ENCODE measurements at places on chromosomes 5 and 9.

- no peak for DNase-seq
Measured at GRCh38 chr9:127977009-127977883, 3.5 kb downstream of the EEIG1 start.

- no peak for DNase-seq
Measured at GRCh38 chr5:163248871-163249270, 188.5 kb upstream of the CCNG1 start.

GRCh38 chr5:141077826-141078225, 16.6 kb upstream of the PCDHB2 start:
- no peak for DNase-seq

DNA sequence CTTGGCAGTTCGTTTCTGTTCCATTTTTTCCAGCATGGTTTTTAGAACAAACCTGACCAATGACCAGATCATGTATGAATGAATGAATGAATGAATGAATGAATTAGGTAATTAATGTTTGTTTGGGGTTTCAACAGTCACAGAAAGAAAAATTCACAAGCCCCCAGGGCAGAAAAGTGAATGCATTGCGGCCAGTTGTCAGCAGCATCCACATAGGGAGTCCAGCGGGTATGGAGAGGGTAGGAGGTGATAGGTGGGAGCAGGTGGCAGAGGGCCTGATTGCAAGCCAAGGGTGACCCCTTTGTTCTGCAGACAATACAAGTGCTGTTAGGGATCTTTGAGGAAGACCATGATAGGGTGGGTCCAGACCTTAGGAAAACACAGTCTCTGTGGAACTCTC, 49.7 kb upstream of the SAP30L start:
- DNase-seq: no peak

DNA sequence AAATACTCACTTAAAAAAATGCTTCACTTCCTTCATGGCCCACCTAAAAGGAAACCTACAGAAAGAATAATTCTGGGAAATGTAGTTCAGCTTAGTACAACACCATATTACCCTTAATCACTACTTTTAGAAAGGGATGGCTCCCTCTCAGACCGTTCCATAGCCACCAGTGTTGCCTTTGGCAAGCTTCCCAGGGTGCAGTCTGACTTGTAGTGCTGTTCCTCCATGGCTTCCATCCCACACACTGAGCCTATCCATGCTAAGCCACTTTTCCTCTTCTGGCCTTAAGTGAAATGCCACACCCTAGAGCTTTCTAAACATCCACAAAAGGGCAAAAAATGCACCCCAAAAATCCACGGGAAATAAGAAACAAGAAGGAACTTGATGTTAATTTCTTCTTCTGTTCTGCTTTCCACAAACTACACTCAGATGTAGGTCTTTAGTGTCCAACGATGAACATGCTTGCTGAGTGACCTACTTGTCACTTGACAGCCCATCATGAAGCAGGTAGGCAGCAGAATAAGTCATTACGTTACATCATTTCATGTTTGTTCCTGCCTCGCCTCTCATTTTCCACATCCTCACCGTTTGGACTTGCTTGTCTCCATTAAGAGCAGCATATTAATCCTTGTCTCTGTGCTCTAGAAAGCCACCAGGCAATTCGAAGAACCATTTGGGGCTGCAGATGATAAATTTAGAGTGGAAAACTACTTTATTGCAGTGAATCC, 391.1 kb upstream of the GRAMD2B start:
- DNase-seq: no peak

GRCh38 chr9:108104991-108105390, 615.4 kb upstream of the KLF4 start:
- DNase-seq: no peak

GRCh38 chr5:127097278-127097677, 24.0 kb upstream of the C5orf63 start:
- DNase-seq: peak; percentile 53

GRCh38 chr5:122493091-122494021, 181.3 kb downstream of the SNCAIP start:
- DNase-seq: no peak

GRCh38 chr5:150293091-150293941, 3.7 kb upstream of the CAMK2A start:
- DNase-seq: no peak

DNA sequence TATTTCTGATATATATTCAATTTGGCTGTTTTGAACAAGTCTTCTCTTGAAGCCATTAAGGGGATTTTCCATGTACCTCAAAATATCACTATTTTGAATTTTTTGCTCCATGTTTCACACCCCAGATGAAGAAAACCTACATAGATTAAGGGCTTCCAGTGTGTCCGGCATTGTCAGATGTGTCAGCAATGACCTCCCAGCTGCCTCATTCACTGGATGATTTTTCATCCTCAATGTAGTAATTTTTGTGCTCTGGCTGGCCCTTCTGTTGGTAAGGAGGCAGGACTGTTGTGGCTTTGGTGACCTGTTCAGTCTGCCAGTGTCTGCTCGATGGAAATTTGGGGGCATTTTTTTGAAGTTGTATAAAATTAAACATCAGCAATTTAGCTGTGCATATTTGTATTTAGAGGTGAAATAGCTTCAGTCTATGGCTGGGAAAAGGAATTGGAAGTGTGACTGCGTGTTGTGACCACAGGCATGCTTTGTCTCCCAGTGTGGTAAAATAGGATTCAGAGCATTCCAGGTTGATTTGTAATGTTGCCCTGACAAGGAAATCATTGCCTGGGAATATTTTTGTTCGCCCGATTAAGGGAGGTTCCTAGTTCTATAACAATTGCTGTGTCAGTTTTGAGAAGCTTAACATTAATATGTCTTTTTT, 312.4 kb downstream of the ARHGEF28 start:
- peak; percentile 62 for DNase-seq

- no peak for DNase-seq
Measured at GRCh38 chr5:91079037-91079436, 304.1 kb downstream of the ARRDC3 start.

DNA sequence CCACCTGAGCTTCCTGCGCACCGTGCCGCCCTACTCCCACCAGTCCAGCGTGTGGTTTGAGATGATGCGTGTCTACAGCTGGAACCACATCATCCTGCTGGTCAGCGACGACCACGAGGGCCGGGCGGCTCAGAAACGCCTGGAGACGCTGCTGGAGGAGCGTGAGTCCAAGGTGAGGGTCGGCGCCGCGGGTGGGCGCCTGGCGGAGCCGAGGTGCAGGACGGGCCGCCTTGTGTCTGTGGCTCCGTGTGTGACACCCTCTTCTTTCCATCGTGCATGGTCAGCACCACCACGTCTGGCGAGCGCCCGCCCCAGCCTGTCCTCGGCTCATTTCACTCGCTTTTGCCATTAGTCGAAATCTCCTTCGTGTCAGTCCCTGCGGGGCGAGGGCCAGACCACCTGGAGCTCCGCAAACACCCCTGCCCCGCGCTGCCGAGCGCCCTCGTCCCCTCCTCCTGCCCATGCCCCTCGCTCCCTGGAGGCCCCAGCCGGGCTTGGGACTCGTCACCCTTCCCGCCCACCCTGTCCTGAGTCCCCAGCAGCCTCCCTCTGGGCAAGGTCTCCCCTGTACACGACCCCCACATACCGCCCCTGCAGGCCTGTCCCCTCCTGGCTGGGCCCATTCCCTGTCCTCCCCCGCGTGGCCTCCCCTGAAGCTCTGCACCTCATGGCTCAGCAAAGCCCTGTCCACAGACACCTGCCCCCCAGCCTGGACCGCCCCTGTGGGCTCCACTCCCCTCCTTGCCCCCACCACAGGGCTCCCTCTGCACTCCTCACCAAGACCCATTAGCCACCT, 7.0 kb downstream of the GRIN1 start:
- DNase-seq: no peak

- DNase-seq: no peak
Measured at GRCh38 chr9:108270561-108270960, 585.2 kb downstream of the ACTL7B start.

- DNase-seq: no peak
Measured at GRCh38 chr9:97753975-97754374, 56.8 kb upstream of the XPA start.

GRCh38 chr5:14685757-14686156, 21.2 kb downstream of the OTULIN start:
- DNase-seq: peak; percentile 70

DNA sequence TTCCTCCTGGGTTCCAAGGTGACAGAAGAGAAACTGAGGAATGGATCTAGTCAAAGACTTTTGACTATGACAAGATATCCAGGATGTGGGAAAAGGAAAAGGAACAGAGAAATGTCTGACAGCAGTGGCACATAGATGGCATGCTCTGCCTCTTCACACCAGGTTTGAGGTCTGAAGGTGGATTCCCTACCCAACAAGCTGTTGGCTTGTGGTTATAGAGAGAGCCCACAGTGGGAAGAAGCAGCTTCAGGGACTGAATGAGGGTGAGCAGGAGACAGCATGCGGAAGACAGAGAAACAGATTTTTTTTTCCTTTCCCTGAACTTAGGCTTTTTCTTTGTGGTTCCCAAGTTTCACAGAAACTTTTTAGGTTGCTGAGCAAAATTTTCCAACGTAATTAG, 20.6 kb downstream of the IFNW1 start:
- no peak for DNase-seq

- DNase-seq: no peak
Measured at GRCh38 chr5:172506921-172507320, 52.6 kb upstream of the SH3PXD2B start.

- no peak for DNase-seq
Measured at GRCh38 chr5:169695919-169696490, 58.9 kb downstream of the DOCK2 start.

- DNase-seq: no peak
Measured at GRCh38 chr9:91221332-91221731, 140.4 kb downstream of the AUH start.

DNA sequence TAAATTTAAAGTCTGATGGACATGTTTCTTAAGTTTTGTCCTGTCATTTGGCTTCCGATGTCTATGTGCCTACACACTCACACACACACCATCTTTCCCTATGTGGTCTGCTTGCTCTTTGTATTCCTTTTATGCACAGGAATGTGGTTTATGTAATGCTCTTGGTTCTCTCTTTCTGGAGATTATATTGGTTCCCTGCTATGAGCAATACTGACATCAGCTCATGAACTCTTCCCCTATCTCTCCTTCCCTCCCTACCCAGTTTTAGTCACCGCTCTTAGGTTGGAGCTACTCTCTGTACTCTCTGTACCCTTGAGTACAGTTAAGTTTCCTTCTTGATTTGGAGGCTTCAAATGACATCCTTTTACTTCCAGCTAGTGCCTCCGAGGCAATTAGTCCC, 77.9 kb upstream of the MVB12B start:
- DNase-seq: no peak

- DNase-seq: no peak
Measured at GRCh38 chr5:16568875-16569580, 47.8 kb downstream of the RETREG1 start.

DNA sequence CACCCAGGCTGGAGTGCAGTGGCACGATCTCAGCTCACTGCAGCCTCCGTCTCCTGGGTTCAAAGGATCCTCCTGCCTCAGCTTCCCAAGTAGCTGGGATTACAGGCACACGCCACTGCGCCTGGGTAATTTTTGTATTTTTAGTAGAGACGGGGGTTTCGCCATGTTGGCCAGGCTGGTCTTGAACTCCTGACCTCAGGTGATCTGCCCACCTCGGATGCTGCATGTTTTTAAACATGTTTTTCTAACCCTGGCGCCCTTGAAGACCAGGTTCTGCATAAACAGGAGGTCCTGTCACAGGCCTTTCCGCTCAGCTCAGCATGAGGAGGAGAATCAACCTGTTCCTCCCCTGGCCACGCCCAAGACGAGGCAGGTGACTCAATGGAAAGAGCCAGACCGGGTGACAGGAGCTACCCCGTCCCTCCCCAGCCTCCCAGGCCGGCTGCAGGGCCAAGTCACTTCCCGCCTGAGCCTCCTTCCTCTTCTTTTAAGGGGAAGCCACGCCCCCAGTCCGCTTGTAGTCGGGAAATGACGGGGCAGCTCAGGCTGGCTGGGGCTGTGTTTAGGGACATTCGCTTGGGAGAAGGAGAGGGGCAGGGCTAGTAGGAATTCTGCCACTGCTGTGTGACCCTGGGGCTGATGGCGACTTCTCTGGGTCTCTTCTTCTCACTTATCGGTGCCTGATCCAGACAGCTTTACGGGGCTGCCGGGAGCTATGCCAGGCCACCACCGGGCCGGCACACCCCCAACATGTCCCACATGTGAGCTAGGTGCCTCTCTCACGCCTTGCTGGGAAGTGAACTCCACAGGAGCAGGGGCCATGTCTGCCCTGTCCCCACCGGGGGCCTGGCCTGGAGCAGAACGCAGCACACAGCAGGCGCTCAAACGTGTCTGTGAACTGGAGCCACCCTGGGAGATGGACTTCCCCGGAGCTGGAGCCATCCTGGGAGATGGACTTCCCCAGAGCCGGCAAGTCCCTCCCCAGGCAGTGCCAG, 6.1 kb downstream of the NOTCH1 start:
- peak; percentile 79 for DNase-seq

DNA sequence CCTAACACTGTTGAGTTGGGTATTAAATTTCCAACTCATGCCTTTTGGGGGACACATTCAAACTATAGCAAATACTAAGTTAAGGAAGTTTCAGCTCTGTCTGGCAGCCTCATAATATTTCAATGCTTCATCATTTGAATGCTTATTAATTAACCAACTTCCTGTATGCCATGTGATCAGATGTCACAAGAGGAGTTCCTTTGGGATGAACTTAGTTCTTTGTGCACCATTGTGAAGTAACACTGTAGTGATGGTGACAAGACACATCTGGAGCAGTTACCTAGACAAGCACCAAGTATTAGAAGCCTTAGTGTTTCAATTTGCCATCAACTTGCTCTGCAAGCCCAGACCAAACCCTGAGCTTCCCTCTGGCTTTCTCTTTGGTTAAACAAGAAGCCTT, 90.7 kb upstream of the IL12B start:
- DNase-seq: no peak

GRCh38 chr5:143572671-143573070, 169.2 kb upstream of the NR3C1 start:
- no peak for DNase-seq

DNA sequence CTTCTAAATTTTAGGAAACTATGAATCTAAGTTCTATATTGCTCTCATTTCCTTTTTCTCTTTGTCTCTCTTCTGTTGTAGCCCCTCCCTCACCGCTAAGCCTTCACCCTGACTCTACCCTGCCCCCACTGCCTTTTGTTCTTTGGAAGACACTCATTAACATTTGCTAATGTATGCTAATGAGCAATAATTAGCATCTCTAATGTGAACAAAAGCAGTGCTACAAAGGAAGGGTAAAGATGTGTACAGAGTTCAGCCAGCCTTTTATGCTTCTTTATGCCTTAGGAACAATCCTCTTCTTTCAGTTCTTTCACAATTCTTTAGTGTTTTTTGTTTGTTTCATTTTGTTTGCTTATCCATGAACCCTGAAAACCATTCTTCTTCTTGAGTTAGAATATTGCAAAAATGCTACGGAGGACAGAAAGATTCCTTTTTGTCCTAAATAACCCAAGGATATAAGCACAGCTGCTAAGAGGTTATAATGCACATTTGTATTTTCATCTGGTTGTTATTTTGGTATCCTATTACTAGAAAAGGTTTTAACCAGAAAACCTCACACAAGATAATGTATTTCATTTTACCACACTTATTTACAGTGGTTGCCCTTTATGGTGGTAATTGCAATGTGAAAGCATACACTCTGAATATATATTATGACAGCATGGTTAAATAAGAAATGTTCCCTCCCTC, 159.3 kb downstream of the TMC1 start:
- DNase-seq: peak; percentile 91

GRCh38 chr9:104921067-104921741, 6.8 kb downstream of the ABCA1 start:
- no peak for DNase-seq
